ENCODE measurements at places on chromosomes 3 and 15.

DNA sequence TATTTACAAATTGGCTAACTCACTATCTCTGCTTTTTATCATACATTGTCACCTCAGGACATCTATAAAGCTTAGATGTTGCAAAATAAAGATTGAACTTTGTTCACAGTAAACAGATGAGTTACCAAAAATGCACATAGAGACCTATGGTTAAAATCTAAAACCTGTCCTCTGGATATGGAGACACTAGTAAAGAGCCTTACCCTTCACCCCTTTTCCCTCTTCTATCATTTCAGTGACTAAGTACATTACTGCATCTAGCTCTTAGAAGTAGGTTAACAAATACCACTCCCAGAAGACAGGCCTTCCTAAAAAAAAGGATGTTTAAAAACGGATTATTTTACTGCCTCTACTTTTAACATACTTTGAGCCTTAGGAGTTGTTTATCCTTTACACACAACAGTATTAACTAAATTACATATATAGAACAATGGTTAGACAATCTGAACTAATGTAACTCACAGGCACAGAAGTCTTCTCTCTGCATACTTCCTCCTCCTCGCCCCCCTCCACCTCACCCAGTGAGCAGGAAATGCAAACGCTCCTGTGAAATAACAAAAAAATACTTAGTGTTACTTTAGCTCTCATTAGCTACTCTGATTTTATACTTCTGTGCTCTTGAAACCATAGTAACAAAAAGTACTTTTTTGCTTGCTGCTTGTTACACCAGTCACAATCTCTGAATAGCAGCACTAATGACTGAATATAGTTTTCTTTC is 23.3 kb downstream of the IREB2 start:
- no peak for DNase-seq

DNA sequence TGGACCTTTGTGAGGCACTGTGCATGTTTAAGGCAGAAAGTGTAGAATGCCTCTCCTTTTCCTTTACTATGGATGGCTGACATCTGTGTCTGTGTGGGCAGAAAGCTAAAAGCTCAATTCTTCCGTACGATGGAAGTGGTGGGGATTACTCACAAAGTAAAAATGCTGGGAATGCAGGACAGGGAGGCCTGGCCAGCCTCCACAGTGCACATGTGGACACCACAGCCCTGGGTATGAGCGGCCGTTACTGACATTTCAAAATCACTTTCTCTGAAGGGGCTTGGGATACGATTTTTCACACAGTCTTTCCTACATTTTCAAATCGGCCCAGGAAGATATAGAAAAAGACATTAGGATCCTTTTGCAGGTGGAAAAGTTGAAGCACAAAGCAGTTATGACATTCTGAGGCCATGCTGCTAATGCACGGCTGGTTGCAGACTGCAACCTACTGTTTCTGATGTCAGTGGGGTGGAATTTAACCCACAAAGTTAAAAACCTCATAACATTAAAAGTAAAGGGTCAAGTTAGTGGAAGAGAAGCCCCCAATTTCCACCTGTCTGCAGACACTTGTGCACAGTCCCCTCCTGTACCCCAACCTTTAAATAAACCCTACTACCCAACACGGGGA is 27.9 kb downstream of the EHD4 start:
- no peak for DNase-seq

DNA sequence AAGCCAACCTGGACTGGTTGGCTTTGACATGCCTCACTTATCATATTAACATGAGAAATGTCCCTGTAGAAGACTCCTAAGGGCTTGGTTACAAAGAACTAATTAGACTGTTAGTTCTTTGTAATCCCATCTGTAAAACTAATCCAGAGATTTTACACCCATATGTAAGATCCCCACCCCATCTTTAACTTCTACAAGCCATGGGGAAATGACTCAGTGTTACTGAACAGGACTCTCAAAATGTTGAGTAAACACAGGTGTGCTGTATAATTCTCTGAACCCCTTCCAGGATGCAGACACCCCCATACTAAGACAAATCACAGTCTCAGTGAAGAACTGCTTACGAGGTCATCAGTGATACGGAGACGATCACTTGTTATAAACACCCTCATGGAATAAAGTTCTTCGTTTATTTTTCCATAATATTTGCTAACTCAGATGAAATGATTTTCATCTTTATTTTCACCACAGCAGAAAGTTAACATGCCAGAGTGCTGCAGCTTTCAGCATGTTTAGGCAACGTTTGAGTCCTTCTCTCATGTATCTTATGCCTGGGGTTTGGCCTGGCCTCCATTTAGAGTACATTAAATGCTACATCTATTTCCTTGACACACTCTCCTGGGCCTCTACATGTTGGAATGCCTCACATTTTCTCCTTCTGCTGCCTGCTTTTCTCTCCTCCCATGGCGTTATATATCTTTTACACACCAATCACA is 55.3 kb upstream of the LEKR1 start:
- no peak for DNase-seq

DNA sequence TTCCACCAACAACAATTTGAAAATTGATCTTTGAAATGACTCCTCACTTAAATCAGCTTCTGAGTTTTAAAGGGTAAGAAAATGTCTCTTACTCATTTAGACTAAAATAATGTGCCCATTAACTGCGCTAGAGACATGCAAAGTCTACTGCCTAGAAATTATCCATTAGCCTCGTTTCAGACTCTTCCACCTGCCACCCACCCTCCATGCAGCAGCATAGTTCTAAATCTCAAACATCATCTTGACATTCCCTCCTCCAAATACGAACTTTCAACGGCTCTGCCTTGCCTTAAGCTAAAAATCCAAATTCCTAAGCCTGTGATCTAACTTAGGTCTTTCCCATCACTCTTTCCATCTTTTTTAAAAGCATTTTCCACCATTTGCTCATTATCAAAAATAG is 66.6 kb upstream of the ST8SIA2 start:
- DNase-seq = no peak

GRCh38 chr3:53496392-53496670 is 1.9 kb downstream of the CACNA1D start:
- no peak for DNase-seq

GRCh38 chr3:14524311-14524711 is 15.8 kb downstream of the GRIP2 start:
- DNase-seq = no peak

DNA sequence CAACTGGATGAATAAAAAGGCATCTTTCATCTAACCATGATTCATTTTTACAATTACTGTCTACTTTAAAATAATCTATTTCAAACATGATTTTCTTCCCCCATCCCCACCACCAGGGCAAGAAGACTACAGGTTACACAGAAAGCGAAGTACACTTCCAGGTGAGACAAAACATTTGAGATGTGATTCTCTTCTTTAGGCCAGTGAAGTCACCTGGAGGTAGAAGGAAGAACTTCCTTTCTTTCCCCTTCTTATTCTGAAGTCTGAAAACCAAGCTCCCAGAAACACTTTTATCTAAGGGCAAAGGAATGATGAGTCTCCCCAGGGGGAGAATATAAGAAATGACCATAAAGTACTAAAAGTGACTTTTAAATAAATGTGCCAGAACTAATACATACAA is 36.7 kb downstream of the SHQ1 start:
- DNase-seq = no peak

DNA sequence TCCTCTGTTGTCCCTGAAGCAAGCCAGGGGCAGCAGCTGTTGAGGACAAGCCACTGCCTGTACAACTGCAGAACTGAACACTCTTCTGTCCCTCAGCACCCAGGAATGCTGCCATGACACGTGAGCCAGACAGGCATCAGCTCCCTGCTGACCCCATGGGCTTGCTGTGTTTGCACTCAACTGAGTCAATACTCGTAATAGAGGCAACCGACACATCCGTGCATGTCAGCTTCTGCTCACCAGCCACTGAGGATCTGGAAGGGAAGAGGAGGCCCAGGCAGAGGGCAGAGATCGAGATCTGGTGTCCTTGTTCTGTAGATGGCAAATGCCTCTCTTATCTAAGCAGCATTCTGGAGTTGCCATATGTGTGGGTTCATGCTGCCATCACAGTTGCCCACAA is 54.3 kb upstream of the SEC61A1 start:
- DNase-seq = no peak

DNA sequence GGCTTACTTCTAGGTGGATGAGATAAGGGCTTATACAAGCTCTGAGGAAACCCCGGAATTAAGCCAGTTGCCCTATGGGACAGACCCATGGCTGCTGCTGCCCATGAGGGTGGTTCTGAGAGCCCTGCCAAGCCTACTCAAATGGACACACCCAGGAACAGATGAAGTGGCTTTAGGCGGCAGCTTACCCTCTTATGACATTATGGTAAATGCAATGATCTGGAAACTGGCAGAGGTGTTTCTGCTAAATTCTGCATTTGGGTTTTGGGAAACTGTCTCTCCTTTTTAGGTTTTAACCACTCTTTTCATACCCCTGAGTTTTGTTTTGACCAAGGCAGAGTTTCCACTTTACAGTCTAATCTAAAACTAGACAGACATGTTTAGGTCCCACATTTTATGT is 9.0 kb upstream of the ZBED2 start:
- DNase-seq = no peak

- DNase-seq = no peak
These were observed 52.8 kb downstream of the CDIN1 start for GRCh38 chr15:36632226-36632625.

DNA sequence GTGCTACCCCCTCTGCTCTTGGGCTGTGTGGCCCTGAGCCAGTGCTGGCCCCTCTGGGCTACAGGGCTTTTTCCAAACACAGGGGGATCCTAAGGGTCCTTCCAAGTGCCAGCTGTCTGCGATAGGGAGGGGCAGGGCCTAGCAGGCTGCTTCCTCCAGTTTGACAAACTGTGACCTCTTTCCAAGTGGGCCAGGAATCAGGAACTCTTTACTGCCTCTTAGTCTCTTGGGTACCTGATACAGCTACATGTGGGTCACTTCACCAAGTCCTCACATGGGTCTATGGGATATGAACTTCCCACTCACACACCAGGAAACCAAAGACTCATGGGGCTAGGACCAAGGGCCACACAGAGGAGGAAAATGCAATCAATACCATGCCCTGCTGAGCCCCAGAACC is 25.4 kb downstream of the SEC61A1 start:
- no peak for DNase-seq

- no peak for DNase-seq
These were observed 55.8 kb upstream of the LMCD1 start for GRCh38 chr3:8445861-8446260.

GRCh38 chr15:88603885-88604284 is 17.3 kb upstream of the AEN start:
- DNase-seq = no peak

DNA sequence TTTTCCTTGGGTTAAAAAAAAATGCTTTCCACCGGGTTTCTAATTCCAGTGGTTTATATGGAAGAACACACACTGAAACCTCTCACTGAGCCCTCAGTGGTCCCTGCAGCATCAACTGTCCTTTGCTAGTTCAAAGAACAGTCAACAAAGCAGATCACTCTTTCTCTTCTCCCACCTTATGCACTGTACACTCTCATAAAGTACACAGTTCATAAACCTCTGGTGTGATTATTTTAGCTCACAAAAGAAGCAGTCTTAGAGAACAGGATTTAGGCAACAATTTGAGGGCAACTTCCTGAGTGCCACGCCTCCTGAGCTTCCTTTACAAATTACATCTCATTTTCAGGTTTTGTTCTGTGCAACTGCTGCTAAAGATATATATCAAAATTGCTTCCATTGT is 728.4 kb upstream of the GOLIM4 start:
- no peak for DNase-seq

DNA sequence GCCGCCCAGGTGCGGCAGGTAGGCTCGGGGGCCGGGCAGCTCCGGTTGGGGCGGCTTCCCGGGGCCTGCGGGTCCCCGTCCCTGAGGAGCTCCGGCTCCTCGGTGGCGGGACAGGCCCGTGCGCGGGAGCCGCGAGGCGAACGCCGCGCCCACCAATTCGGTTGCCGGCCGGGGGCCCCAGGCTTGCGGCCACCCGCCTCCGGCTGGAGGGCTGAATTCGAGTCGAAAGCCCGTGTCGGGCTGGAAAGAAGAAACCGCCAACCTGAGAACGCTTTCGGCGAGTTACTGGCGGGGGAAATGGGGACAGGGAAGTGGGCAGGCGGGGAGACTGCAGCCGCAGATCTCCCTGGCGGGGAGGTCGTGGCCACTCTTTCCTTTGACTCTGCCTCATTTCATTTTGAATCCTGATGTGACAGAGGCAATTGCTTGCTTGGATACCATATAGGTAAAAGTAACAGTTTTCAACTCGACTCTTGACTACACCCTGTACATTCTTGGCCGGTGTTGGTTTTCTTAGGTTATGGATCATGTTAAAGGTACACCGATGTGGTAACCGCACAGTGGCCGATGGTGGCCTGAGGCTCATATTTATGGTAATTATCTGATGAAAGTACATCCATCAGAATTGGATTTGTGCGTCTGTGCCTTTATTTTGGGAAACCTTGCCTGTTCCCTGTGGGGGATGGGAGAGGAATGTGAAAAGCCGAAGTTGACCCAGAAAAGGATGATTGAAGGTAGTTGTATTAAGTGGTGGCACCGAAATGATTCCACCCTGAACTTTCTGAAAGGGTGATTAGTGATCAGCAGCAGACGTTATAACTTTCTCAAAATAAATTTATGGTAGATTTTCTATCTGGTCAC is 1.7 kb downstream of the B3GNT5 start:
- DNase-seq = no peak

DNA sequence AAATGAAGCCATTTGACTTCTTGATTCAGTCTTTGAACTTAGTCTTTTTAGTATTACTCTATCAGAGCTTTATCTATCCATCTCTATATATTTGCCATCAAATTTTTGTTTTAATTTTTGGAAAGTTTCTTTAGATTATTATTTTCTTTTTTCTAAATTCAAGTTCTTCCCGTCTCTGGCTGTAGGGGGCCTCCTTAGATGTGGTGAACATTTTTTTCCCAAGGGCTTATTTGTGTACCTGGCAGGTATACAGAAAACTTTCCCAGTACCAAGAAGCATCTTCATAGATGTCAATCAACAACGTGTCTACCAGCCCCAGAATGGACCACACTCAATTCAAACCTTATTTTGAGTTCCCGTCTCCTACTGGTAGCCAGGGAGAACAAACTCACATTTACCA is 486.8 kb upstream of the CNTN4 start:
- no peak for DNase-seq

DNA sequence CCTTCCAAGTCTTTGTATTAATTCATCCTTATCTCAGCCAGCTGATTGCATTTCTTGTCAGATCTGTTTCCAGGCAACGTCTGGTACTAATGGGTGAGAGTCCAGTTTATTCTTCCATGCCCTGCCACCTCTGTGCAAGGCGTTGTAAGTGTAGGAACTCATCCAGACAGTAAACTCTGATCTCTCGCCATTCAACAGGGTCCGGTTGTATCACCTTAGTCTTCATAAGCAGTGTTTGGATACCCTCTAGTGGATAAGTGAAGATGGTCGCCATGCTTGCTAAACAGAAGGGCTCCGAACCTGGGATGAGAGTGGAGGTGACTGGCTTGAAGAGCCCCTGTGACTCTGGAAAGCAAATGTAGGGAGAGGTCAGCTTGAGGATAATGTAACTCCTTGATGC is 51.6 kb upstream of the CMTM7 start:
- DNase-seq = no peak

Data from activated naive CD4-positive, alpha-beta T cell treated with anti-CD3 and anti-CD28 coated beads, Interleukin-2, amount 50 U/mL, for 16 hours (primary cell).